ENCODE measurements at places on chromosomes 7 and 10.

DNA sequence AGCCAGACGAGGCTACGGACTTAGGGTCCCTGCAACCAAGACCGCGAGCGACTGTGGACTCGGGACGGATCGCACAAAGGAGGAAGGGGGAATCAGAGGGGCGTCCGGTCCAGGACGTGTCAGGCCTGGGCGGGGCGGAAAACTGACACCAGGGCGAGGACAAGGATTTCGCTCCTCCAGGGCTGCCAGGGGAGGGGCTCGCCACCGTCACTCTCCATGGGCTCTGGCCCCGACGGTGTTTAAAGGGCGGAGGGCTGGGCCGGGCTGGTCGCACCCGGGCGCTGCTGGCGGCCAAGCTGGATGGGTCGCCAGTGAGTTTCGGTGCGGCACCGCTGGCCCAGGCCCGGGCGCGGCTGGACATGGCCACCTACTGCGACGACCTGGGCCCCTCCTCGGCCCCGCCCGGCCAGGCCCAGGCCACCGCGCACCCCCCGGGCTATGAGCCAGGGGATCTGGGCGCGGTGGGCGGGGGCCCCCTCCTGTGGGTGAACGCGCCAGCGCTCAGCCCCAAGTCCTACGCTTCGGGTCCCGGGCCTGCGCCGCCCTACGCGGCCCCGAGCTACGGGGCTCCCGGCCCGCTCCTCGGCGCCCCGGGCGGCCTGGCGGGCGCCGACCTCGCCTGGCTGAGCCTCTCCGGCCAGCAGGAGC is at the start of gene FOXI2:
Gene FOXI2, plus strand, starts transcription at position 271 of the 648 bp plus-strand sequence. Its CDS starts 89 bp downstream, at position 360.
- H3K36me3 ChIP-seq = no peaks in the 10 kb centered on the region
- H3K27me3 ChIP-seq = peaks cover 76% of the 10 kb centered on the region
- H3K4me3 ChIP-seq = peak within 1 kb of the TSS; percentile 48
- H3K4me1 ChIP-seq = peaks cover 37% of the 10 kb centered on the region

- H3K36me3 ChIP-seq = no peaks in the 10 kb centered on the region
- no peak overlapping the region for H3K27ac ChIP-seq
- no peak overlapping the region for H3K4me3 ChIP-seq
- no peaks in the 10 kb centered on the region for H3K27me3 ChIP-seq
- no peak for DNase-seq
Measured at GRCh38 chr7:136133551-136133950, 156.4 kb upstream of the MTPN start.

DNA sequence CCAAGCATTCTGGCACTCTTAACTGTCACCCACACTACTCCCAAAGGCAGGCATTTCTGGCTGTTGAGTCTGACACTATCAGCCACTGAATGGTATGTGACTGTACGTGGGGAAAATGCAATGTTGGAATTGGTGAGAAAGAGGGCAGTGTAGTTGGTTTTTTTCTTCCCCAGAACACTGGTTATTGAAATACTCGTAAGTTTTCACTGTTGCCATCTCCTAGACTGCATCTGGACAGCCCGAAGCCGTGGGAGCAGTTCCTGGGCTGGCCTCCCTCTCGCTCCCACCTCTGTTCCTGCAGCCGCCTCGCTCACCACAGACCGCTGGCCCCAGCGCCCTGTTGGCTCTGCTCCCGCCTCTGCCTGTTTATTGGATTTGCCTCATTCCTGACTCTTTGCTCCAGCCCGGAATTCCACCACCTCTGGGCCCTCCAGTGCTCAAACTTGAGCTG is 5.7 kb downstream of the PLCE1 start:
- peak; percentile 70 for DNase-seq
- H3K4me1 ChIP-seq = peaks cover 11% of the 10 kb centered on the region
- H3K27ac ChIP-seq = no peak overlapping the region
- H3K27me3 ChIP-seq = peaks cover 10% of the 10 kb centered on the region
- H3K36me3 ChIP-seq = no peaks in the 10 kb centered on the region
- H3K4me3 ChIP-seq = no peak overlapping the region

GRCh38 chr7:48781752-48782151 is 142.6 kb upstream of the CDC14C start:
- no peak overlapping the region for H3K27ac ChIP-seq
- no peaks in the 10 kb centered on the region for H3K36me3 ChIP-seq
- H3K27me3 ChIP-seq = no peaks in the 10 kb centered on the region
- no peaks in the 10 kb centered on the region for H3K4me1 ChIP-seq
- DNase-seq = no peak
- H3K4me3 ChIP-seq = no peak overlapping the region

GRCh38 chr10:71998840-71999194 is 34.6 kb downstream of the CHST3 start:
- H3K27ac ChIP-seq = peak overlapping the region; percentile 90
- peaks cover 64% of the 10 kb centered on the region for H3K4me1 ChIP-seq
- DNase-seq = no peak
- peak overlapping the region; percentile 20 for H3K4me3 ChIP-seq

DNA sequence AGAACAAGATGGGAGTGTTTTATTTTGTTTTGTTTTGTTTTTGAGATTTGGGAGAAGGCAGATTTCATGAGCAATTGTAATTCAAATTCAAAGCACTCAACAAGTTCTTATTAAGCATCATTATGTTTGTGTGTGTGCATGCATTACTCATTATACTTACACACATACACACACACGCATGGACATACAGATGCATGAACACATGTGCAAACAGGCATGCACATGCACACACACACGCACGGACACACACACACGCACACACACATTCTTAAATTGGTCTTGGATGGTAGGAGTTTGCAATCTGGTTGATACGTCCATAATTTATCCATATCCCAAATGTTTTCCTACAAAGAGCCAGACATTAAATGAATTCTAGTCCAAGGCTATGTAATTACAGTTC is 702.8 kb downstream of the INHBA start:
- H3K4me3 ChIP-seq = no peak overlapping the region
- H3K36me3 ChIP-seq = no peaks in the 10 kb centered on the region
- H3K4me1 ChIP-seq = no peaks in the 10 kb centered on the region
- H3K27me3 ChIP-seq = no peaks in the 10 kb centered on the region
- no peak overlapping the region for H3K27ac ChIP-seq
- no peak for DNase-seq

- H3K27me3 ChIP-seq = no peaks in the 10 kb centered on the region
- H3K4me1 ChIP-seq = no peaks in the 10 kb centered on the region
- no peak overlapping the region for H3K27ac ChIP-seq
Measured at GRCh38 chr7:133783276-133783675, 343.9 kb upstream of the LRGUK start.

GRCh38 chr10:3423384-3423783 is 250.8 kb upstream of the PITRM1 start:
- H3K27me3 ChIP-seq = no peaks in the 10 kb centered on the region
- no peak overlapping the region for H3K4me3 ChIP-seq
- peaks cover 15% of the 10 kb centered on the region for H3K4me1 ChIP-seq
- H3K27ac ChIP-seq = no peak overlapping the region
- no peak for DNase-seq

GRCh38 chr10:124053971-124054370 is 39.4 kb downstream of the CHST15 start:
- no peaks in the 10 kb centered on the region for H3K36me3 ChIP-seq
- H3K4me3 ChIP-seq = no peak overlapping the region
- DNase-seq = no peak
- H3K27ac ChIP-seq = no peak overlapping the region
- H3K4me1 ChIP-seq = no peaks in the 10 kb centered on the region

- H3K27me3 ChIP-seq = no peaks in the 10 kb centered on the region
- H3K36me3 ChIP-seq = no peaks in the 10 kb centered on the region
- no peak overlapping the region for H3K27ac ChIP-seq
Measured at GRCh38 chr10:72927485-72927884, 27.1 kb downstream of the PLA2G12B start.

DNA sequence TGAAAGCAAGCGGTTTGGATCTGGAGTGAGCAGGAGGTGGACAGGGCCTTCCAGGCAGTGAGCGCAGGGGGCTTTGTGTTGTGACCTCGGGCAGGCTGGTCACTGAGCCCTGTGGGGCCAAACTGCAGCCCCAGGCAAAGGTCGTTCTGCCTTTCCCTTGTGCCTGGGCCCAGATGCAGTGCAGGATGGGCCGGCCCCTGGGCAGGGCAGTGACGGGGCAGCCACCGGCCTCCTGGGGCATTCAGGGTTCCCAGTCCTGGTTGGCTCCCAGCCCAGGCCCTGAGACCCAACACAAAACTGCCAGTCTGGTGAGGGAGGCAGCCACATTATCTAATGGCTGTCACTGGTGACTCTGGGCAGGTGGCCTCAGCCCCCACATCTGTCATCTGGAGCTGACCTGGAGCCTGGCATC is 7.1 kb downstream of the ARPC1B start:
- H3K4me3 ChIP-seq = no peak overlapping the region
- no peak overlapping the region for H3K27ac ChIP-seq
- no peak for DNase-seq
- H3K27me3 ChIP-seq = no peaks in the 10 kb centered on the region

DNA sequence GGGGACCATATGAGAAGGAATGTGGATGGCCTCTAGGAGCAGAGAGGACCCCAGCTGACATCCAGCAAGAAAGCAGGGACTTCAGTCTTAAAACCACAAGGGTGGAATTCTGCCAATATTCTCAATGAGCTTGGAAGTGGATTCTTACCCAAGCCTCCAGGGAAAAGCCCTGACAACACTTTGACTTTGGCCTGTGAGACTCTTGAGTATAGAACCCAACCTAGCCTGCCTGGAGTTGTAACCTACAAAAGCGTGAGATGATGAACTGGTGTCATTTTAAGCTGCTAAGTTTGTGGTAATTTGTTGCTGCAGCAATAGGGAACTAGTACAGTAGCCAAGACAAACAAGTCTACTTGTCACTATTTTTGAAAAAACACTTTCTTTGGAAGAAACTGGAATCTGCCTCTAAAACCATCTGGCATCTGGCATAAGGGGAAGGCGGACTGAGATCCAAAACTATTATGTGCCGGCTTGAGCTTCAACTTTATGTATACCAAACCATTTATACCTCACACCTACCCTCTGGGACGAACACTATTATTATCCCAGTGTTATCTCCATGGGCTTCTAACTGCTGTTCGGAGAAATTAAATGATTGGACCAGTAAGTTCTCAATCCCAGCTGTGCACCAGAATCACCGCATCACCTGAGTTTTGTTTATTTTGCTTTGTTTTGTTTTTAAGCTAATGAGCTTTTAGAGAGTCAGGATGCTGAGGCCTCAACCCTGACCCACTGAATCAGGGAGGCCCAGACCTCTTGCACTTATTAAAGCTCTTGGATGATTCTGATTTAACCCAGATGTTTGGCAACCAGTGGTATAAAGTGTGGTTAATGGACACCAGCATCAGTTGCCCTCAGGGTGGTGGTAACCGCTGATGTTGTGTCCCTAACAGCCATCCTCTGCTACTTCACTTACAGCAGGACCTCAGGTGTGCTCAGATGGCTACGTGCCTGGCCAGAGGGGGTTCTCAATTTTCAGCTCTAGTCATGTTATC is 83.0 kb downstream of the C1GALT1 start:
- no peak for DNase-seq
- no peaks in the 10 kb centered on the region for H3K36me3 ChIP-seq
- no peak overlapping the region for H3K27ac ChIP-seq
- no peaks in the 10 kb centered on the region for H3K27me3 ChIP-seq
- H3K4me3 ChIP-seq = no peak overlapping the region

DNA sequence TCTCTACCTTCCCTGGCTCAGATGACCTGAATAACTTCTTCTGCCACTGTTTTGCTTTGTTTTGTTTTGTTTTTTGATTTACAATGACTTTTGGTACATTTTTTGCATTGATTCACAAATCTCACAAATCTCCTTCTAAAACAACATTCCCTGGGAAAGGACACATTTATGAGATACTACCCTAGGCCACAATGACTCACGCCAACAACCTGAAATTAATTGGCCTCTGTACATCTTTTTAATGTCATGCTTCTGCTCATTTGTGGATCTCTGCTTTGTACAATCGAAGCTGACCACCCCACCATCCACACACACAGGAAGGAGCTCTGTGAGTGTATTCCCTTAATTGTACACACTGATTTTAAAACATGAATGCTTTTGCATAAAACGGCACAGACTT is 156.7 kb upstream of the PFKP start:
- H3K27me3 ChIP-seq = peaks cover 16% of the 10 kb centered on the region
- H3K36me3 ChIP-seq = no peaks in the 10 kb centered on the region
- H3K4me1 ChIP-seq = no peaks in the 10 kb centered on the region

GRCh38 chr7:77570330-77571011 is 33.4 kb downstream of the PTPN12 start:
- DNase-seq = no peak
- H3K4me1 ChIP-seq = peaks cover 31% of the 10 kb centered on the region
- H3K36me3 ChIP-seq = peaks cover 32% of the 10 kb centered on the region
- H3K4me3 ChIP-seq = no peak overlapping the region
- peak overlapping the region; percentile 29 for H3K27ac ChIP-seq

DNA sequence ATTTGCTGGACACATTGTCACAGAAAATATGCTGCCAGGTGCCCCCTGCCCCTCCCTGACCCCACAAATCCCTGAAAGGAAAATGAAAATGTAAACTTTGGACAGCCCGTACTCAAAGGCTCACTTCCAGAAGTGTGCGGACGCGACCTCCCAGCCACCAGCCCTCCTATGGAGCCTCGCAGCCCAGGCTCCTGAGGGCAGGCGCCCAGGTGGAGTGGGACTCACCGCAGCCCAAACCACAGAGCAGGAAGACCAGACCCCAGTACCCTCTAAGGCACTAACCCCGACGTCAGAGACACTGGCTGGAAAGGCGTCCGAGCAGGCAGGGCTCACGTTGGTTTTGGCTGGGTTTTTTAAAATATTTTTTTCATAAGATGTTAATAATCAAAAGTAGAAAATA is 57.3 kb downstream of the CSGALNACT2 start:
- no peaks in the 10 kb centered on the region for H3K36me3 ChIP-seq
- no peak overlapping the region for H3K4me3 ChIP-seq
- H3K27ac ChIP-seq = no peak overlapping the region
- DNase-seq = no peak
- no peaks in the 10 kb centered on the region for H3K27me3 ChIP-seq

DNA sequence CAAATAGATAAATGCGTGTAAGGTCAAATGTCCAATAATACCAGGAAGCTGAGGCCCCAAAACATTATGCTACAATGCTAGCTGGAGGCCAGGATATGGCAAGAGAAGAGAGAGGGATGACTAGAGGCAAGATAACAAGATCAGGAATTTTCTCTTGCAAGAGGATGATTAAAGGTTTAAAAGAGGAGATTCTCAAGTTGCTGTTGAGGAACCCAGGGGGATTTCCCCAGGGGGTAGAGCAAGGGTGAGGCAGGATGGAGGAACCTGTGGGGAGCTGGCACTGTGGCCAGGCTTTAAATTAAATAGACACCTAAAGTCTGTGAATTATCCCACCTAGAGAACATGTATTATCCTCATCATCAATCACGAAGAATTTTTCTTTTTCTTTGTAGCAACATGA is 3.4 kb upstream of the TAS2R60 start:
- no peak overlapping the region for H3K4me3 ChIP-seq
- no peaks in the 10 kb centered on the region for H3K36me3 ChIP-seq
- no peak for DNase-seq

DNA sequence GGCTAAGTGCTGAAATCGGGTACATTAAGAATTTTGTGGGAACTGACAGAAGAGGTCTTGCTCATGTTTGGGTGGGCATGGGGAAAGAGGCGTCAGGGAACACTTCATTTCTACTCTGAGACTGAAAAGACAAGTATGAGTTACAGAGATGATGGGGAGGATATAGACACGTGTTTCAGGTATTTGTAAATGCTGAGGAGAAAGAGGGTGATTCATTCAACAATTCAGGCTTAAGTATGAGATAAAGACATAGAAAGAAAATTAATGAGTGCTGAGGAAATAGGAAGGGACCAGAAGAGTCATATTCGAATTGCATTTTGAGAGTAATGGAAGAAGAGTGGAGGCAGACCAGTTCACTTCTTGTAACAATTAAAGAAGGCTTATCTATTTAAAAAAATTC is 143.6 kb downstream of the HBP1 start:
- peaks cover 12% of the 10 kb centered on the region for H3K4me1 ChIP-seq
- no peak overlapping the region for H3K4me3 ChIP-seq
- H3K27ac ChIP-seq = no peak overlapping the region

Data from suprapubic skin (tissue), 4 donors.